CD8-positive, alpha-beta memory T cell (primary cell): ENCODE measurements at places on chromosomes 2 and 18. TPM values are rescaled to one million over a fixed set of nuclear protein-coding genes. Genes with fewer than 3 reads are reported as not detected.

- no peak overlapping the region for H3K4me3 ChIP-seq
- no peak for DNase-seq
- H3K27me3 ChIP-seq = no peaks in the 10 kb centered on the region
- H3K27ac ChIP-seq = no peak overlapping the region
- H3K4me1 ChIP-seq = peaks cover 40% of the 10 kb centered on the region
- no peaks in the 10 kb centered on the region for H3K36me3 ChIP-seq
Measured at GRCh38 chr2:196252408-196253115, 81.2 kb upstream of the STK17B start.

GRCh38 chr2:69122271-69122670, 109.3 kb downstream of the ANTXR1 start:
- H3K4me3 ChIP-seq = no peak overlapping the region
- H3K27me3 ChIP-seq = no peaks in the 10 kb centered on the region
- H3K4me1 ChIP-seq = no peaks in the 10 kb centered on the region
- H3K36me3 ChIP-seq = no peaks in the 10 kb centered on the region

DNA sequence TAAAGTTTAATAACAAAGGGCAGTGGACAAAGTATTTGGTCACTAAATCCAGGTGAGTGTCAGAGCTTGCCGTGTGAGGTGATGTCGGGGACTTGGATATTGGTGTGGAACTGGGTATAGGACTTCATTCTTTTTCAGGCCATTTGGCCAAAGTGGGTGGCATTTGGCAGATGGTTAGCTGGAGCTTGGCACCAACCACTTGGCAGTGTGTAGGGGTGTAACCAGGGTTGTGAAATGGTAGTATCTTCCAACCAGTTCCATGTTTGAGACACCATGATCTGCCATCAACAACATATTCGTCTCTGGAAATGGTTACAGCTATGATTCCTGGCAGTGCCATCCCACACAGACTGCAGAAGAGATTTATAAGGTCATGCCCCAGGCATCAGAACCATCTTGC, 113.9 kb downstream of the CCDC85A start:
- no peaks in the 10 kb centered on the region for H3K27me3 ChIP-seq
- no peaks in the 10 kb centered on the region for H3K4me1 ChIP-seq
- no peak overlapping the region for H3K4me3 ChIP-seq
- no peak overlapping the region for H3K27ac ChIP-seq
- no peak for DNase-seq

DNA sequence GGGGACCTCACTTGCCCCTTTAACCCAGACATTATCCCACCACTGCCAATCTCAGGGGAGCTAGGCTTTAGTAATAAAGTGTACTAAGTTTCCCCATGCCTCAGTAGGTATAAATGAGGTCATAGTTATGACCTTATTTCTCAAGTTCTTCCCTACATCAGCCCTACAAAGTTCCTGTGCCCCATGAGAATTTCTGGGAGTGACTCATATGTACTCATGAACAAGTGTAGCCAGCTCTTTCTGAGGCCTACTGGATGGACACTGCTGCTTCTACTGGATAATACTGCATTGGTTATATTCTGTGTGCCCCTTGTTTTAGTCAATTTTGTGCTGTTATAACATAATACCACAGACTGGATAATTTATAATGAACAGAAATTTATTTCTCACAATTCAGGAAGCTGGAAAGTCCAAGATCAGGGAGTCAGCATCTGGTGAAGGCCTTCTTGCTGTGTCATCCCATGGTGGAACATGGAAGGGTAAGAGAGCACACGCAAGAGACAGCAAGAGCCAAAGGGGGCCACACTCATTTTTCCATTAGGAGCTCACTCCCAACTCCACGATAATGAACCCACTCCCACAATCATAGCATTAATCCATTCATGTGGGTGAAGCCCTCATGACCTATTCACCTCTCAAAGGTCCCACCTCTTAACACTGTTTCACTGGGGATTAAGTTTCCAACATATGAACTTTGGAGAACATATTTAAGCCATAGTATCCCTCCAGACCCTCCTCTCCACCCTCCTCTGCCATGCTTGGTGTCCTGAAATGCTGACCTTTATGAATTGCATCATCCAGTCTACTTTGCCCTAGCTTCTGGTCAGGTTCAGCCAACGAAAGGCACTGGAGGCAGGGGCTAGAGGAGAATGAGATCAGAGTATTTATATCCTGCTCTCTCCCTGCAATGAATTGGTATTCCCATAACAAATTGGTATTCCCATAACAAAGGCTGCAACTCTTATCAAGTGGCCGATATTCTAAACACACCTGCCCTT, 25.4 kb upstream of the ST3GAL5 start:
- H3K27ac ChIP-seq = no peak overlapping the region
- H3K4me3 ChIP-seq = no peak overlapping the region
- DNase-seq = no peak
- H3K36me3 ChIP-seq = no peaks in the 10 kb centered on the region
- no peaks in the 10 kb centered on the region for H3K4me1 ChIP-seq

GRCh38 chr2:110818767-110819481, 86.6 kb downstream of the ACOXL start:
- H3K27me3 ChIP-seq = no peaks in the 10 kb centered on the region
- no peaks in the 10 kb centered on the region for H3K36me3 ChIP-seq
- no peak for DNase-seq
- no peak overlapping the region for H3K4me3 ChIP-seq
- H3K4me1 ChIP-seq = no peaks in the 10 kb centered on the region
- no peak overlapping the region for H3K27ac ChIP-seq

DNA sequence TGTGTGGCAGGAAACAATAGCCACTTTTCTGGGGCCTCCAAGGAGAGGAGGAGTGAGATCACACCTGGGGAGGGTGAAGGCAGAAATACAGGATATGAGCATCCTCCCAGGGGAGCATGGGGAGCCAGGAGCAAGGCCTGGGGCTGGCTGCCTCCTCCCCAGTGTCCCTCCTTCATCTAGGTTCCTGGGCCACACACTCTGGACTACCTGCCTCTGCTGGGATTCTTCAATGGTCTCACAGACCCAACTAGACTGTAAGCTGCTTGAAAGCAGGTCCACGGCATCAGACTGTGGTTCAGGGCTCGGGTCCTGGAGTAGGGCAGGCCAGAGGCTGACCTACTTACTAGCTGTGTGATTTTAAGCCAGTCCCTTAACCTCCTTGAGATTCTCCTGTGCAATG, 94.0 kb downstream of the MCFD2 start:
- H3K4me3 ChIP-seq = no peak overlapping the region
- H3K27me3 ChIP-seq = no peaks in the 10 kb centered on the region
- DNase-seq = no peak
- H3K36me3 ChIP-seq = no peaks in the 10 kb centered on the region
- no peaks in the 10 kb centered on the region for H3K4me1 ChIP-seq

DNA sequence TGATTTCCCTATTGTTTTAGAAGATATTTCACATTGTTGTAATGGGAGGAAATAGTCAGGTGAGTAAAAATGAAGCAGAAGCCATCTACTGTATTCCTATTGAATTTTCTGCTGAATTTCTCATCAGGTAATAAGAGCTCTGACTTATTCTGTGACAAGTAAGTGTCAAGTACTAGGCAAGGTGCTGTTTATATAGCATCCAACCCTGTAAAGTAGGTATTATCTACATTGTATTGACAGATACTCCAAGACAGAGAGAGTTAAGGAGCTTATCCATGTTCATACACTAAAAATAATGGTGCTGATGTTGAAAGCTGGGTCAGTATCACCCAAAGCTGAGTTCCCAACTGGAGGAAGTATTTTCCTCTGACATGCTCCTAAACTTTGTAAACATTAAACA, 106.0 kb downstream of the KCNJ3 start:
- H3K4me3 ChIP-seq = no peak overlapping the region
- H3K27ac ChIP-seq = no peak overlapping the region
- DNase-seq = no peak
- no peaks in the 10 kb centered on the region for H3K27me3 ChIP-seq
- no peaks in the 10 kb centered on the region for H3K36me3 ChIP-seq

GRCh38 chr2:27428213-27428977, at the start of gene NRBP1:
Gene NRBP1, plus strand, starts transcription at chr2:27428631. Its CDS starts 4,643 bp downstream, at chr2:27433274.
- peak within 1 kb of the TSS; percentile 90 for H3K4me3 ChIP-seq
- peak within 1 kb of the TSS; percentile 90 for H3K27ac ChIP-seq
- no peaks in the 10 kb centered on the region for H3K27me3 ChIP-seq
- H3K4me1 ChIP-seq = peaks cover 29% of the 10 kb centered on the region
- peak; percentile 87 for DNase-seq

DNA sequence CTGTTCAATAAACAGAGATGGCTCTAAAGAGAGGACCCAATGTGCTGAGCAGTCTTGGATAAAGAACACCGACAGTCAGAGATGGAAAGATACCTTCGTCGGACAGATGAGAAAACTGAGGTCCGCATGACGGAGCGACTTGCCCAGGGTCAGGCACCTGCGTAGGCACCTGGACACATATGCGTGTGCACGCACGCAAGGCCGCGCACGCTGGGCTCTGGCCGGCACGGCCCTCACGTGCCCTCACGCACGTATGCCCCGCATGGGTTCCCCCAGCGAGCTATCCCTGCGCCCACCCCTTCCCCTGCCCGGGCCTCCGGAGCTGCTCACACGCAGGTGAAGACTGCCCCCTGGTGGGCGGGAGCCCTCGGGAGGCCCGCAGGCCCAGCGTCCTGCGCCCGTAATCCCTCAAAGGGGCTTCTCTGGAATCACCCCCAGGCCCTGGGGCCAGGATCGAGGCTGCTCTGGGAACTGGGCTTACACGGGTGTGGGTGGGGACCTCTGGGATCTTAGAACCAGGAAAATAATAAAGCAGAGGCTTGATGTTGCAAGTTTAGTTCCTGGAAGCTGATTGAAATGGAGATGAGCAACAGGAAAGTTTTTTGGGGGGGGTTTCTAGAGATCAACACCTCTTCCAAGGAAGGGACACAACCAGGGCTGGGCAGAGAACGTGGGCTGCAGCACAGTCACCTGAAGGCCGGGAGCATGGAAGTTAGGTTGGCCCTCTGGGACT, 246.3 kb downstream of the TNS1 start:
- H3K27me3 ChIP-seq = no peaks in the 10 kb centered on the region
- no peak overlapping the region for H3K4me3 ChIP-seq
- peak; percentile 42 for DNase-seq
- H3K36me3 ChIP-seq = no peaks in the 10 kb centered on the region
- H3K27ac ChIP-seq = no peak overlapping the region

GRCh38 chr18:79873449-79874110, 75.8 kb downstream of the KCNG2 start:
- no peak overlapping the region for H3K27ac ChIP-seq
- H3K4me1 ChIP-seq = no peaks in the 10 kb centered on the region
- H3K36me3 ChIP-seq = no peaks in the 10 kb centered on the region
- no peak overlapping the region for H3K4me3 ChIP-seq
- H3K27me3 ChIP-seq = no peaks in the 10 kb centered on the region
- no peak for DNase-seq

DNA sequence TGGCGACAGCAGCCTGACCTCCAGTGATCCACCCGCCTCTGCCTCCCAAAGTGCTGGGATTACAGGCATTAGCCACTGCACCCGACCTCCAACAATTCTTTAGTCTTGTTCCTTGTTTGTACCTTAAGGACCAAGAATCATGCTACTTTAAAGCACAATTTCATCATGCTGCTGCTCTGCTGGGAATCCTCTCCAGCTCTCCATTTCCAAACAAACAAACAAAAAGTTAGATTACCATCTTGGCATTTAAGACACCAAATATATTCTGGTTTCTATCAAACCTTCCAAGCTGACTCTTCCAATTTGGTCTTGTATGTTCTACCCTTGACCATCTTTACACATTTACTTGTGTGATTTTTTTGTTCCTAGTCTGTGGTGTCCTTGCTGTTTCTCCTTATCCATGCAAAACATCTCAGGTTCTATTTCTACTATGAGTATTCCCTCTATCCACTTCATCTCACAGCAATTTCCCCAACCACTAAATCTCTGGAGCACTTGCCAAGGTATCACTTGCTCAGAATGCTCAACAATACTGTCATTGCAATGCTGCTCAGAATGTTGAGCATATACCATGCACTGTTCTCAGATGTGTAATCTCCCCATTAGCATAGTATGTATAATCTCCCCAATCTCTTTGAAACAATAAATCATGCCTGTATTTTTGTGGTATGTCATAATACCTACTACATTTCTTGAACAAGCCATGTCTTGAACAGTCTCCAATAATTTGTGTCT, 73.2 kb upstream of the GALNT5 start:
- no peak overlapping the region for H3K4me3 ChIP-seq
- no peaks in the 10 kb centered on the region for H3K4me1 ChIP-seq
- H3K36me3 ChIP-seq = no peaks in the 10 kb centered on the region
- no peak for DNase-seq
- no peak overlapping the region for H3K27ac ChIP-seq
- no peaks in the 10 kb centered on the region for H3K27me3 ChIP-seq

DNA sequence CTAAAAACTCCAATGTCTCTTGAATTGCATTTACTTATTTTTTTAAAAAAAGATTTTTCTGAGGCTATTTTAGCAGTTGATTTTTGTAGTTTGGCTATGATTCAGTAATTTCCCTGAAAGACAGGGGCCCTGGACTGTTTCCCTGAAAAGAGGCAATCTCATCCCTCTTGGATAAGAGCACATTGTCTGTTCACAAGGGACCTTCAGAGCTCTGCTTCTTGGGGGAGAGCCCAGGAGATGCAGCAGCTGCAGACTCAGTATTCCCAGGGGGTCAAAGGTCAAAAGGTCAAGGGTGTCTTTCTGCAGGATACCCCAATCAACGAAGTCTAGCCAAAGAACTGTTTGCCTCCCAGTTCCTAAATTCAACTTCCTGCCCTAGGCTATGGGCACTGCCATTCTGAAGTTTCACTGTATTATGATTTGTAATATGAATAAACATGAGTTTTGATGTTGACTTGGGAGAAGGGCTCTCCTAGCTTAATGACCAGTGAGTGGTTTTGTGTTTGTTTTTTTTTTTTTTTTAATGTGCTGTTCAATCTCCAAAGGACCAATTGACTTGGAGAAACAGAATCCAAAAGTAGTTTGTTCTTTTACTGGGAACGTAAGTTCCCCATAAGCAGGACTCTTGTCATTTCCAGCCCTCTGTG, 157.0 kb upstream of the SERPINE2 start:
- no peaks in the 10 kb centered on the region for H3K36me3 ChIP-seq
- no peak overlapping the region for H3K27ac ChIP-seq
- H3K4me3 ChIP-seq = no peak overlapping the region

DNA sequence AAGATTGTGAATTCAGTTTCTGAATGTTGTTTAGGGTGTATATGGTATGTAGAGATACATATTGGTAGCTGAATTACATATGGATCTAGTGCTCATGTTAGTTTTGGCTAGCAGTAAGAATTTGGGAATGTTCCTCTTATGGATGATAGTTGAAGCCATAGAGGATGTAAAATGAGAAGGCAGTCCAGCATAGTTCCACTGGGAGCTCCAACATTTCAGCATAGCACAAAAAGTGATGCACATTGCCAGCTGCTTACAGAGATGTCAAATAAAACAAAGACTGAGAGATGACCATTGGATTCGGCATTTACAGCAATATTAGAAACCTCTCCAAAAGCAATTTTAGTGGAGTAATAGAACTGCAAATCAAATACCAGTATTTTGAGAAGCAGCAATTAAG, 77.4 kb downstream of the EML4 start:
- no peak overlapping the region for H3K4me3 ChIP-seq
- DNase-seq = no peak
- H3K27me3 ChIP-seq = no peaks in the 10 kb centered on the region
- no peak overlapping the region for H3K27ac ChIP-seq
- H3K4me1 ChIP-seq = peaks cover 43% of the 10 kb centered on the region
- peaks cover 4% of the 10 kb centered on the region for H3K36me3 ChIP-seq

GRCh38 chr2:105411720-105412407, 13.0 kb upstream of the FHL2 start:
- no peak for DNase-seq
- no peaks in the 10 kb centered on the region for H3K36me3 ChIP-seq
- H3K4me3 ChIP-seq = no peak overlapping the region
- no peaks in the 10 kb centered on the region for H3K27me3 ChIP-seq
- H3K4me1 ChIP-seq = no peaks in the 10 kb centered on the region

RAB11FIP5 gene
- total RNA-seq = 2.7 TPM

ANKRD30B gene
- not detected for total RNA-seq

TANC1 gene
- total RNA-seq = 0.11 TPM

RABL2A gene
- total RNA-seq = 15.9 TPM

GPR17 gene
- total RNA-seq = not detected

RTP5 gene
- 0.11 TPM for total RNA-seq
